ENCODE measurements at places on chromosomes 12 and 14.

DNA sequence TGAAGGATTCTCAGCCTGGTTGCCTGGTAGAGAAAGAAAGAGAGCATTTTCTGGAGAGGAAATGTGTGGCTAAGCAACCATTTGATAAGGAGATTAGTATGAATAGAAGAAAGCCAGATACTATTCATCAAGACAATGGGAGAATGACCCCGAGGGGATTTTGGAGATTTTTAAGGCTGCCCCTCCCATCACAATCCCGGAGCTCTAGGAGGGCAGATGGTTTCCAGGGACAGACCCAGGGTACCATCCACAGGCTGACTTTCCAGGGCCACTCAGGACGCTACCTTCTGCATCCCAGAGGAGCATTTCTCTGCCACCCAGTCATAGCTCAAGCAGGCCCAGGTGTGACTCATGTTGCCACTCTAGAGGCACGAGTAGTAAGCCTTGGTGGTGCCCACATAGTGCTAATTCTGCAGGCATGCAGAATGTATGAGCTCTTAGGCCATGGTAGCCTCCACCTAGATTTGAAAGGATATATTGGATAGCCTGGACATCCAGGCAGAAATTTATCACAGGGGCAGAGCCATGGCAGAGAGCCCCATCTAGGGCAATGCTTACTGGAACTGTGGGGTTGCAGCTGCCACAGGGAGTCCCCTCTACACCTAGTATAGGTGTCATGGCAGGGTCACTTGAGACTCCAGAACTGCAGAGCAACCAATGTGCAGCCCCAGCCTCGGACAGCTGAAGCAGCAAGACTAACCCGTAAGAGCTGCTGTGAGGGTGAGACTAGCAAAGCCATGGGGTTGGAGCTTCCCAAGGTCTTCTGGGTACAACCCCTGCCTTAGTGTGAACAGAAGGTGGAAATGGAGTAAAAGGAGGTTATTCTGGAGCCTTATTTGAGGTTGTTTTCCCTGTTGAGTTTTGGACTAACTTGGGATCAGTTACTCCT is 366.0 kb downstream of the ZFP36L1 start:
- DNase-seq, result no peak

GRCh38 chr12:19242581-19242980 is 113.0 kb downstream of the PLEKHA5 start:
- no peak for DNase-seq

DNA sequence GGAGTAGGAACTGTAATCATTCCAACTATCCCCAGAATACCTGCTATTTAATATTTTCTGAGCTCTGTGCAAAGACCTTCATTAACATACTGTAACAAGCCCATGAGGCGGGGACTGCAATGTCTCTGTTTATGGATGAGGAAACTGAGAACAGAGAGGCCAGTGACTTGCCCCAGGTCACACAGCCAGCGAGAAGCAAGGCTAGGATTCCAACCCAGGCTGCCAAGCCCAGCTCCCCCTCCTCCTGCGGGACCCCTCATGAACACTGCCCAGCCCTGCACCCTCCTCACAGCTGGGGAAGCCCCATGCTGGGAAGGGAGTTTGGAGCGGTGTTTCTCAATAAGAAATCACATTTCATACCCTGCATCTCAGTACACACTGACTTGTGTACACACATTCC is 10.9 kb downstream of the HVCN1 start:
- DNase-seq, result no peak

- DNase-seq, result no peak
Measured at GRCh38 chr14:72909163-72909562, 15.3 kb upstream of the DPF3 start.

DNA sequence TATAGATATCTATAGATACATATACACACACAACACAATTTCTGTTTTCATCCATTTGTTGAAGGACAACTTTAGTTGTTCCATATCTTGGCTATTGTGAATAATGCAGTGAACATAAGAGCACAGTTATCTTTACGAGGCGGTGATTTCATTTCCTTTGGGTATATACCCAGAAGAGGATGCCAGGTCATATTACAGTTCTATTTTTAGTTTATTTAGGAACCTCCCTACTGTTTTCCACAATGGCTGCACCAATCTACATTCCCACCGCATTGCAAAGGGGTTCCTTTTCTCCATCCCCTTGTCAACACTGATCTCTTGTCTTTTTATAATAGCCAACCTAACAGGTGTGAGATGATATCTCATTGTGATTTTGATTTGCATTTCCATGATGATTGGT is 143.4 kb upstream of the ARHGAP5 start:
- no peak for DNase-seq

- no peak for DNase-seq
Measured at GRCh38 chr14:95499354-95499750, 17.1 kb downstream of the SYNE3 start.

- DNase-seq, result no peak
Measured at GRCh38 chr14:23492618-23493272, 23.2 kb downstream of the NGDN start.

GRCh38 chr12:30840715-30841114 is 85.8 kb upstream of the TSPAN11 start:
- no peak for DNase-seq

DNA sequence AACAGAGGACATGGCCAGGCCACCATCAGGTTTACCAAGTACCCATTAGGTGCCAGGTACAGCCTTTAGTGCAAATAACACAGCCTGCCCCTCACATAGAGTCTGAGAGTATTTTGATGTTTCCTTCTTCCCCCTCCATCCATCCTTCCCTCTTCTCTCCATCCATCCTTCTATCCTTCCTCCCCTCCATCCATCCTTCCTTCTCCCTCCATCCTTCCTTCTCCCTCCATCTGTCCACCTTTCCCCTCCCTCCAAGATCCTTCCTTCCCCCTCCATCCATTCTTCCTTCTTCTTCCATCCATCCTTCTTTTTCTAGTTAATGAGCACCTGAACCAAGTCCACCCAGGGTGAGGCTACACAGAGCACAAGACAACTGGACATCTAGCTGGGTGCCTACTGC is 39.8 kb downstream of the ITPK1 start:
- no peak for DNase-seq

GRCh38 chr12:59890896-59891579 is 295.2 kb downstream of the SLC16A7 start:
- no peak for DNase-seq

DNA sequence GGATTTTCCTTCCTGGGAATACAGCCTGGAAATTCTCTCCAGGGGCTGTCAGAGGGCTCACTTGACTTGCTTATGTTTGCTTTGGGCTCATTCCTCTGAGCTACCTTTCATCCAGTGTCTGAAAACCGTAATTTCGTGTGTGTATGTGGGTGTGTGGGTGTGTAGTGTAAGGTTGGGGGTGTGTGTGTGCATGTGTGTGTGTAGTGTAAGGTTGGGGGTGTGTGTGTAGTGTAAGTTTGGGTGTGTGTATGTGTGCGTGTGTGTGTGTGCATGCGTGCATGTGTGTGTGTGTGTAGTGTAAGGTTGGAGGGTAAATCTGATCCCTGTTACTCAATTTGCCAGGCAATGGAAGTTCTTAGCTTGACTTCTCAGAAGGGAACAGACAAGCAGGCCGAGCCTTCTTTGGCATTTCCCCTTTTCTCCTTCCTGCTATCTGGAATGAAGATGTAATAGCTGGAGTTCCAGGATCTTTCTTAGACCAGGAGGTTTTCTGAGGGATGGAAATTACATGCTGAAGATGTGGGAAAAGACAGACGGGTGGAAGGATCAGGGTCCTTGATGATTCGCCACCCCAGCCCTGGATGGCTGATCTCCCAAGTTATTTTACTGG is 15.5 kb upstream of the BEGAIN start:
- no peak for DNase-seq

- DNase-seq, result no peak
Measured at GRCh38 chr12:77435446-77436091, 370.2 kb upstream of the E2F7 start.

DNA sequence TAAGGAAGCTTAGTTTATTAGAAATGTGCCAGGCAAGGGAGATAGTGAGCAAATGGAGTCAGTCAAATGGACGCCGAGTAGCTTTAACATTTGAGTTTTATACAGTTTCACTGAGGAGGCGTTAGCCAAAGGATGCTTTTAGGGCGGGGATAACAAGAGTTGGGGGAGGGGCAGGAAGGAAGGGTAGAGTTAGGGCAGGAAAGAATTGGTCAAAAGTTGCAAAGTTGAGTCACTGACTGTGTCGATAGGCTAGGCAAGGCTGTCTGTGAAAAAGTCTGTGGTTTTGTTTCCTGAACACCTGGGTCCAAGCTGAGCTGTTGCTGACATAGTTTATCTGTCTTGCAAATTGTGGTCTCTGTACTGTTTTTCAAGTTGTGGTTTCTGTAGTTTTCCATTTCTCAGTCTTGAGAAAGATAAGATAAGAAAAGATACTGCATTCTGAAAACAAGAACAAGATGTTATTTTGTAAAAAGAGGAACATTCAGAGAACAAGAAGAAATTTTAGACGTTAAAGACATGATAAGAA is 62.6 kb upstream of the RESF1 start:
- no peak for DNase-seq

- no peak for DNase-seq
Measured at GRCh38 chr12:130825771-130826150, 13.3 kb downstream of the STX2 start.

GRCh38 chr12:57435293-57435692 is 709 bp downstream of the INHBC start:
- no peak for DNase-seq

DNA sequence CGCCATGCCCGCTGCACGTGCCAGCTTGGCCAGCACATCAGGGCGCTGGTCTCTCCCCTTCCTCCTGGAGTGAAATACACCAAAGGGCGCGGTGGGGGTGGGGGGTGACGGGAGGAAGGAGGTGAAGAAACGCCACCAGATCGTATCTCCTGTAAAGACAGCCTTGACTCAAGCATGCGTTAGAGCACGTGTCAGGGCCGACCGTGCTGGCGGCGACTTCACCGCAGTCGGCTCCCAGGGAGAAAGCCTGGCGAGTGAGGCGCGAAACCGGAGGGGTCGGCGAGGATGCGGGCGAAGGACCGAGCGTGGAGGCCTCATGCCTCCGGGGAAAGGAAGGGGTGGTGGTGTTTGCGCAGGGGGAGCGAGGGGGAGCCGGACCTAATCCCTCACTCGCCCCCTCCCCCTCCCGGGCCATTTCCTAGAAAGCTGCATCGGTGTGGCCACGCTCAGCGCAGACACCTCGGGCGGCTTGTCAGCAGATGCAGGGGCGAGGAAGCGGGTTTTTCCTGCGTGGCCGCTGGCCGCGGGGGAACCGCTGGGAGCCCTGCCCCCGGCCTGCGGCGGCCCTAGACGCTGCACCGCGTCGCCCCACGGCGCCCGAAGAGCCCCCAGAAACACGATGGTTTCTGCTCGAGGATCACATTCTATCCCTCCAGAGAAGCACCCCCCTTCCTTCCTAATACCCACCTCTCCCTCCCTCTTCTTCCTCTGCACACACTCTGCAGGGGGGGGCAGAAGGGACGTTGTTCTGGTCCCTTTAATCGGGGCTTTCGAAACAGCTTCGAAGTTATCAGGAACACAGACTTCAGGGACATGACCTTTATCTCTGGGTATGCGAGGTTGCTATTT is 914 bp upstream of the CCND2 start:
- DNase-seq, result no peak

DNA sequence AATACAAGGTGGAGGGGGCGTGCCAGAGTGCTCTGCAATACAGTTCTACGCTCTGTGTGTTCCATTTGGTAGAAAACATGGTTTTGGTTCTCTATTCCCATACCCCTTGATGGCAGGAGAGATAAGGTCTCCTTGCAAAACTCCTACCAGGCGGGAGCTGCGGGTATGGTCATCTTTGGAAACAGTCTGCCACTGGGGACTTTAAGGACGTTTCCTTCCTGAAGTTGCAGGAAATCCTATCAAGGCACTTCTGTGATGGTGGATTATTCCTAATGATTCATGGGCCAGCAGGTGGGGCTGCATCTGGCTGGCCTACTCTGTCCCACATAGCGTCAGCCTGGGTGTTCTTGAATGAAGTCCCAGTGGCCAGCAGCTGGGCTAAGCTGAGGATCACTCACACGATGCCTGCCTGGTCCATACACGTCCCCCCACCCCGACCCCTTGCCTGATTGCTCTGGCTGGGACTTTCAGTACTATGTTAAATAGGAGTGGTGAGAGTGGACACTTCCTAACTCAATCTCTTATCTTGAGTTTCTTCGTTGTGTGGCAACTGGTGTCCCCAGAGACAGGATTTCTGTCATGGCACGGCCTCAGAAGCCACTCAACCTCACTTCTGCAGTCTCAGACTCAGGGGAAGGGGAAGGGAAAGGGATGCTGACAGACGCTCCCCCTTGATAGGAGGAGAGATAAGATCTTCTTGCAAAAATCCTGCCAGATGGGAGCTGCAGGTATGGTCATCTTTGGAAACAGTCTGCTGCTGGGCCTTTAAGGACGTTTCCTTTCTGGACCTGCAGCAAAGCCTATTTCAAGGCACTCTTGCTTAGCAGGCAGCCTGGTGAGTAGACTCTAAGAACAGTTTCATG is 61.0 kb upstream of the FKBP4 start:
- no peak for DNase-seq

DNA sequence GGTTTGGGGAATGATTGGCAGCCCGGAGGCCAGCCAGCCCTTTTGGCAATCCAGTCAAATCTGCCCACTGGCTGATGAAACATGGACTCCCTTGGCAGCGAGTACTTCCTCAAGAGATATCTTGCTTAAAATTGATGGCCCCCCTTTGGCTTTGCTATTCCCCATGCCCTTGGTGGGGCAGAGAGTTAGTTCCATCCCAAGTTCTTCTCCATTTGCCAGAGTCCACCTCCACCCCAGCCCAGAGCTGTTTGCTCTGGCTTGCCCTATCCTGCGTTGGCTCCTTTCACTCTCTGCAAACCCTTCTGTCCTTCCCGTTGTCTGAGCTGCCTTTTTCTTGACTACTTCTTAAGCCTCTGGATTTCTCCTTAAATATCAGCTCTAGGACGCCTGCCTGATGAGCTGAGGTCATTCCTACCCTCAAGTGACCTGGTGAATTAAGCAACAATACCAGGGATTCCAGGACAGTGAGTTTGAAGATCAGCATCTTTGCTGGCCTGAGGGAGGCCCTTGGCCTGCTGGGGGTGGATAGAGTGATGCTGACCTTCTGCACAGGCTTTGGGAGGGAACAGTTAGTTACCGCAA is 212.0 kb downstream of the CACNA1C start:
- no peak for DNase-seq

- DNase-seq, result no peak
Measured at GRCh38 chr12:99418379-99418778, 229.2 kb upstream of the GARIN6 start.

- DNase-seq, result no peak
Measured at GRCh38 chr12:108369736-108370396, 30.8 kb upstream of the CMKLR1 start.
